HAP-1 (cell line): ENCODE measurements at places on chromosomes 7 and 10.

DNA sequence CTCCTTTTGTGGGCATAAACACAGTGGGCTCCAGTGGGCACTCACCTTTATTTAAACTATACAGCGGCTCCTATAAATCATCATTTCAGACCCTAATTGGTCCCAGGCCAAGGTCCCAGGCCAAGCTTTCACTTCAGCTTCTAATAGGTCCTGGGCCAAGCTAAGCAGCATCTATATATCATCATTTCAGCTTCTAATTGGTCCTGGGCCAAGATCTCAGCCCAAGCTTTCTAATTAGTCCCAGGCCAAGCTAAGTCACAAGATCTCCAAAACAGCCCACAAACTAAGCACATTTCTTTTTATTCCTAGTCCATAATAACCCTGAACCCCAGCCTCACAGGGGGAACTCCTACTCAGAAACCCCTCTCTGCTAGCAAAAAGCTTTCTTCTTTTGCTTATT lies 47.1 kb downstream of the ZNF680 start:
- DNase-seq, result no peak

DNA sequence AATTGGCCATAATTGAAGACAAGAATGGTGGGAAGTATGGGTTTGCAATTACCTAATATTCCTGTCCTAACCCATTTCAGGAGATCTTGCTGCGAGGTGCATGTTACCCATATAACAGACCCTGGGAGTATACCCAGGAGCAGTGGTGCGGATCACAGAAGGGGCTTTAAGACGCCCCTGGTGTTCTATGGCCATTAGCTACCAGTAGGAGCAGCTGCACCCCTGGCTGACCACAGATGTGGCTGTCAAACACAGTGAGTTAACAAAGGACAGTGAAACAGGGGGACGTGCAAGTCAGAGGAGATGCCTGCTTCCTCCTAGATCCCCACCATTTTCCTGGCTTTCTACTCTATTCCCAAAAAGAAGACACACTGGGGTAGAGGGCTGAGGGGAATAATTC lies 25.2 kb downstream of the AOC1 start:
- DNase-seq, result no peak

DNA sequence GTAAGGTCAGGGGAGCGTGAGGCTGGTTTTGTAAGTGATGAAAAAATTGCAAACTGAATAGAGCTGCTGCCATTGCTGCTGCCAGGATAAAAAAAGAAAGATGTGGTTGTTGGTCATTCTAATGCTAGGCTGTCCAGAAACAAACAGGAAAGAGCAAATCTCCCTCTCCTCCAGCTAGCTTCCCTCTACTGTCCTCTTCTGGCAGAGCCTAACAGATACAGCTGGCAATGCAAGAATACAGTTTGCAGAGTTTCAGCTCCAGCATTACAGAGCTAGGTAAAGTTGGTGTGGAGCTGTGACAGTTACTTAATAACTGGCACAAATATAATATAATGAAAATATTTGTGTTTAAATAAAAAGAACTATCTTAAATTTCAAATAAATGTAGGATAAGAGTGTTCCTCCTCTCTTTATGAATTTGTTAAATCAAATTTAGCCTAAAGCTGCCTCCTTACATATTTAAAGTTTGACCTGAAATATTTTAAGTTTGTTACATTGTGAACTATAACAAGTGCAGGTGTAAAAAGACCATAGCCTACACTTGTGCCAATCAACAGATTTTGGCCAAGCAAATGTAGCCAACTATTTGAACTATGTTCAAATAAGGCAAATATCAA lies 407.7 kb downstream of the SH2D4B start:
- DNase-seq, result no peak

DNA sequence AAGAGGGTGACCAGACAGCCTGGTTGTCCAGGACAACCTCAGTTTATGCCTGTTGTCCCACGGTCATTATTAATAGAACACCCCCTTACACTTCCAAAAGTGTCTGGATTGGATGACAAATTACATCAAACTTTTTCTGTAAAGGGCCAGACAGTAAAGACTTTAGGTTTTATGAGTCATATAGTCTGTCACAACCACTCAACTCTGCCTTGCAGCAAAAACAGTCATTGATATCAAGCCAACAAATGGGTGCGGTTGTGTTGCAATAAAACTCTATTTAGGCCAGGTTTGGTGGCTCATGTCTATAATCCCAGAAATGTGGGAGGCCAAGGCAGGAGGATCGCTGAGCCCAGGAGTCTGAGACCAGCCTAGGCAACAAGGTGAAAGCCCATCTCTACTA lies 66.7 kb upstream of the ATP6V0A4 start:
- no peak for DNase-seq

GRCh38 chr10:88299787-88300186 lies 283.3 kb downstream of the RNLS start:
- no peak for DNase-seq

DNA sequence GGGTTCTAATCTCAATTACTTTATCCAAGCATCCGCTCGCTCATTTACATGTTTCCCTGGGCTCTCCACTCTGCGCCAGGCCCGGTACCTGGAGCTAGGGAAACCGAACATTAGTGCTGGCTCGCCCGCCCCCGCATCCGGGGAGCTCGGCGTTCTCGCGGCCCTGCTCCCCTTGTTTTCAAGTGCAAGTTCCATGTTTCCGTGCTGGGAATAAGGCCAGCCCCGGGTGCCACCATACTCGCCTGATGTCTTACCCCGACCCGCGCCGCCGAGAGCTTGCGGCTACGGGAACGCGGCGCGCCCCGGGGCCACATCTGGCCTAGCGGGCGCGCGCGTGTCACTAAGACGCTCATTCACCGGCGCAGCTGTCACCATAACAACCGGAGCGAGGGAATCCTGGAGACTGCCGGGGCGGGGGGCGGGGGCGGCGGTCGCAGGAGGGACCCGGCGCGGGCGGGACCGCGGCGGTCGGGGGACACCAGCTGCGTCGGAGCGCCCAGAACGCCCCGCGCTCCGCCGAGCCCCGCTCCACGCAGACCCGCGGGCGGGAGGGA lies at the start of gene NEURL1:
TSS of gene NEURL1 (plus strand) at position 344 of the 554 bp plus-strand sequence. CDS start 683 bp downstream, outside the sequence.
- no peak for DNase-seq

DNA sequence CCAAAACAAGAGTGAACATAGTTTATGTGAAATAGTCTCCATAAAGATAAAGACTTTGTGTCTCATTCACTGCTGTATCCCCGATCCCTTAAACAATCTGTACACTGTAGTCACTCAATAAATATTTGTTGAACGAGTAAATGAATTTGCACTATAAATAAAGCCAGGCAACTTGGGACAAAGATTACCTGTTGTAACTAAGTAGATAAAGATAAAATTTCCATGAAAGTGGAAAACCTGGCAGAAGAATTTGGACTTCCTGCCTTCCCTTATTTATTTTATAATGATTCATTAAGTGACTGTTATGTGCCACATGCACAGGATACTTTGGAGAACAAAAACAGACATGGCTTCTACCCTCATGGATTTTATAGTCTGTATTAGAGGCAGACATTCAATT lies 277.7 kb upstream of the KAT6B start:
- no peak for DNase-seq

- DNase-seq, result no peak
These were observed 4.3 kb upstream of the AKR1C3 start for GRCh38 chr10:5089865-5090264.

- DNase-seq, result no peak
These were observed 506.5 kb downstream of the TCERG1L start for GRCh38 chr10:130804778-130805634.

DNA sequence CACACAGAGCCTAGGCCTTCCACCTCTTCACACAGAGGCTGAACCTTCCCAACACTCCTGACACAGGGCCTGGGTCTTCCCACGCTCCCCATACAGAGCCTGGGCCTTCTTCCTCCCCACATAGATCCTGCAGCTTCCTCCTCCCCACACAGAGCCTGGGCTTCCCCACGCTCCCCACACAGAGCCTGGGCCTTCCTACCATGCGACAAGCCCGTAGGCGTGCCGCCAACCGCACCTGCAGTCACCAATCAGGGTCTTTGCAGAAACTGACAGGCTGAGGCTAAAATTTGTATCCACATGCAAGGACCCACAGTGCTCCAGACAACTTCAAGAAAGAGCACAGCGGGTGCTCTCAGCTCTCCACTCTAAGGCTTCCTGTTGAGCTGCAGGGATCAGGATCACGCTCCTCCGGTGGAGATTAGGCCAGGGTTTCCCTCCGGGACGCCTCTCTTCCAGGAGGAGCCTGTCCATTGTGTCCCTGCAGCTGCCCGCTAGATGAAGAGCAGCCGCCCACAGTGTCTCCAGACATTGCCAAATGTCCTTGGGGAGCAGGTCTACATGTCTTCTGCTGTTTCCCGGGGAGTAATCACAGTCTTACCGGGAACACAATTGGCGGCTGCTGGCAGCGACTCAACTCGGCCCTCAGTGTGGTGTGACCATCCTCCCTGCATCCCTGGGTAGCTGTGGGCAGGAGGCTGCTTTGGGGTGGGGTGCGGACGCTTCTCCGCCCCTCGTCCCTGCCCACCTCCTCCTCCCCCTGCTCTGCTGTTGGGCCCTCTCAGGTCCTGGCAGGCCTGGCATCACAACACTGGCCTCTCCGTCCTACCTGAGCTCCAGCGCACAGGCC lies 9.7 kb downstream of the CFAP46 start:
- no peak for DNase-seq
